Activated CD4-positive, alpha-beta T cell treated with anti-CD3 and anti-CD28 coated beads, Interleukin-2, amount 10 ng/mL, durations not matched to agents 24 days and 14 days (primary cell): ENCODE measurements at places on chromosomes 2 and 18.

GRCh38 chr2:62140426-62141141, 55.3 kb upstream of the B3GNT2 start:
- DNase-seq: peak; percentile 58

DNA sequence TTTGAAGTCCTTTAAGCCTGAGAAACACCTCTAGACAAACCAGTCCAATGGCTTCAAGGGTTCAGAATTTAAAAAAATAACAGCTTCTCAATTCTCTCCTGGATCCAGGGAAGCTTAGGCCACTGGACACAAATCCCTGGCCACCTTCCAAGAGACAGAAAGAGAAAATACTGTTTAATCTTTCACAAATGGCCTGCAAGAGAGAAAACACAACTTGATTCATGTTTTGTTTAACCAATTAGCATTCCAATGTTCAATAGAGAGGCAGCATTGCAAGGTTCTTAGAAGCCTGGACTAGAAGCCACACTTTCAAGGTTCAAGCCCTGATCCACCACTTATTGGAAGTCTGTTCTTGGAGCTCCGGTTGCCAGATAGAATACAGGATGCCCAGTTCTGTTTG, 109.0 kb upstream of the PARD3B start:
- DNase-seq: no peak

- no peak for DNase-seq
Measured at GRCh38 chr2:101802329-101802728, 104.8 kb downstream of the MAP4K4 start.

- DNase-seq: no peak
Measured at GRCh38 chr18:23553887-23554286, 32.4 kb downstream of the NPC1 start.

DNA sequence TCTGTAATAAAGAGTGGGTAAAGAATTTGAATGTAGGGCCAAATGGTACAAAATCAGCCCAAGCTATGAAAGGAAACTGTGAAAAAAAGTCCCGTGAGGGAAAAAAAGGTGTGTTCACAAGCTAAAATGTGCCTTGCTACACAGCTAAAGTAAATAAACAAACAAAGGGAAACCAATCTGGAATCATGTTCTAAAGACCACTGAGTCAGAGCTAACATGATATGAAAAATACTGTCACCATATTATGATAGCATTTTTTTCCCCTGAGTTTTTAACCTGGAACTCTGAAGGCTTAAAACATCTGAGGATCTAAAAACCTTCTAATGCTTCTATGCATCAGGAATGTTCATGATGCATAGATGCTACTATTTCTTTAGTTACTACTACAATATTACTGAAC, 58.8 kb downstream of the SCN1A start:
- no peak for DNase-seq

DNA sequence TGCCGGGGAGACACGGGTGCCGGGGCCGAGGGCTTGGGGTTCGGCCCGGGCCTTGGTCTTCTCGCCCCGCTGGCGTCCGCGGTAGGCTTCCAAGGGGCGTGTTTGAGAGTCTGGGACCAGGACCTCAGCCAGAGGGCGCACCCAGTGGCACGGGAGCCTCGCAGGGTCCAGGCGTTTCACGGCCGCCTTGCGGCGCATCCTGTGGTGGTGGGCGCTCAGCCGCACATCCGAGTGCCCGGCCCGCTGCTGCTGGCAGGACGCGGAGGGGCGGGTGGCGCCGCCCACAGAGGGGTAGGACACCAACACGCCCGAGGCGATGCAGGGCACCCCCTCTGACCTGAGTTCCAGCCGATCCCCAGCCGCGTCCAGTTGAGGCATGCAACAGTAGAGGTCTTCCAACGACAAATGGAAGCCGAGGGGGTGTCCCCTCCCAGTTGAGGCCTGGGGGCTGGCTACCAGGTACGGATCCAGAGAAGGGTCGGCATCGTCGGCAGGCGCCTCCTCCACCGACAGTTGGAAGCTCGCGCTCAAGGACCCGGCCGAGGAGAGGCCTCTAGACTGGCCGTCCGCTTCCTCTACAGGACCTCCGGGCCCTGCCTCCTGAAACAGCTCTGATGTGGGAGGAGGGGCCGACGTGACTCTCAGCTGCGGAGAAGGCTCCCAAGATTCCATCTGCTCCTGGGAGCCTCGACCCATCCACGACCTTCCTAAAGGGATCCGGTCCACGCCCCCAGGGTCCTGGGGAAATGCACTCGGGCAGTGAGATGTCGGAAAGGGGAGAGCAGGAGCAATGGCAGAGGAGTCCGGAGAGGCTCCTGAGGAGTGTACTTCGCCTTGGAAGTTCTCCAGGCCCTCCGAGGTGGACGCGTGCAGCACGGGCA, 6.3 kb downstream of the C2orf81 start:
- peak; percentile 67 for DNase-seq

DNA sequence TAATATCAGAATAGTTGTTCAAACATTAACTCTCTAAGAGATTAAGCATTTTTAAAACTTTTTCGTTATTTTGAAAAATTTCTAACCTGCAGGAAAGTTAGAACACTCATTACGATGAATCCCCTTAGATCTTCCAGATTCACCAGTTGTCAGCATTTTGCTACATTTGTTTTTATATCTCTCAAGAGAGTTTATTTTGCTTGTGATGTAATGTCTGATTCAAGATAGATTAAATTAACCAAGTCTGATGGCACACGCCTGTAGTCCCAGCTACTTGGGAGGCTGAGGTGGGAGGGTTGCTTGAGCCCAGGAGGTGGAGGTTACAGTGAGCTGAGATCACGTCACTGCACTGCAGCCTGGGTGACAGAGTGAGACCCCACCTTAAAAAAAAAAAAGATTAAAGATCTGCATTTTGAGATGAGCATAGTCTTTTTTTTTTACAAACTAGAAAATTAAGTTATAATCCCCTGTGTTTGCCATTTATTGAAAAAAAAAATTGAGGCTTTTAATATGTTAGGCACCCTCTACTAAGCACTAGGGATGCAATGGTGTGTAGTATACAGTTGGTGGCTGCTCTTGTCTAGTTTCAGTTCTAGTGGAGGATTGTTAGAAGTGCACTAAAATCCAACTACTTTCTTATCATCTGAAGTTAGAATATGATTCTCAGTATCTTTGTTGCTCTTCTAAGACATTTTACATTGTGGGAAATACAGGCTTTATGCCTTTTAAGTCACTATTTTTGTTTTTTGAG, 20.9 kb downstream of the RAB10 start:
- no peak for DNase-seq

- peak; percentile 20 for DNase-seq
Measured at GRCh38 chr2:203498161-203498560, 36.9 kb downstream of the RAPH1 start.
